ENCODE measurements at places on chromosomes 3 and 15.

GRCh38 chr3:8953313-8953712 is 10.0 kb downstream of the RAD18 start:
- DNase-seq, result no peak

GRCh38 chr3:63471781-63472180 is 180.7 kb upstream of the SNTN start:
- DNase-seq, result no peak

GRCh38 chr3:125443923-125444322 is 68.8 kb upstream of the ZNF148 start:
- DNase-seq, result no peak

DNA sequence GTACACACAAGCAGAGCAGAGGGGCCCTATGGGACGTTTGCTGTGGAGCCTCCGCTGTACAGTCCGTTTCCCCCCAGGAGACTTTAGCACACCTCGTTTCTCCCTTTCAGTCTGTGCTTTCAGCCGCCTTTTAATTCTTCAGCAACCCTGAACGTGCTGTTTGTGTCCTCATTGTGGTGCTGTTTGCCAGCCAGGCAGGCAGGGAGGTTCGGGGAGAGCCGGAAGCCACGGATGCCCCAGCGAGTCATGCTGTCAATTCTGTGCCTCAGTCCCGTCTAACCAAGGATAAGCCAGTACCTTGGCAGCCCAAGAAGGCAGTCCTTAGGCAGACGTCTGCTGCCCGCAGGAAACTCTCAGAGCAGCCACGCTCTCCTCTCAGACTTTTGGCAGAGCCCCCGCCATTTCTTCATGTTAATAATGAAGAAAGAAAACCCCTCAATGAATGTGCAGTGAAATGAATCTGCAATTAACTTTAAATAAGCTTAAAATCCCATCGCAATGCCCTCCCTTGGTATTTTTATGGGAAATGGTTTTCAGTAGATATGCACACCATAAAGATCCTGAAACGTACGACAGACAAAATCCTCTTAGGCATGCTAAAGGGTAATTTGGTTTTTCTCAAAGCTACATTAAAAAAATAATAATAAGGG is 158.6 kb downstream of the UACA start:
- DNase-seq, result no peak

DNA sequence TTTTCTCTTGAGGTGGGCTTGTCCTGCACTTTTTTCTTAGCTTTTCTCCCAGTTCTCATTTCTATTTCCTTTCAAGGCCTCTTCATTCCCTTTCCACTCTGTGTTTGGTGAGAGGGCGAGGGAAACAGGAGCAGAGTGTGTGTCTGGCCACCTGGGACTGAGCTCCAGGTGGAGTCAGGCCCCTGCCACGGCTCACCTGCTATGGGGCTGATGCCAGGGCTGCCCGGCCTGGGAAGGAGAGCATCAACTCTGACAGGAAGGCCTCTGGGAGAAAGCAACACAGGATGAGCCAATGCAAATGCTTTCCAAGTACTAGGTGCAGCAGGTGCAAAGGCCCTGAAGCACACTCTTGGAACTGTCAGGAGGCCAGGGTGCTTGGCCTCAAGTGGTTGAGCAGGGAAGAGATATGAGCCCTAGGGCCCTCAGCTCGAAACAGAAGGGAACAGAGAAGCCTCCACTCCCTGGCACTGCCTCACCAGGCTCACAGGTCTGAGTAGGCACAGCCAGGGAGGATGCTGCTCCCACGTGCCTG is 27.3 kb upstream of the DUSP7 start:
- no peak for DNase-seq

GRCh38 chr3:138119423-138119766 is 4.0 kb upstream of the DZIP1L start:
- DNase-seq, result no peak

DNA sequence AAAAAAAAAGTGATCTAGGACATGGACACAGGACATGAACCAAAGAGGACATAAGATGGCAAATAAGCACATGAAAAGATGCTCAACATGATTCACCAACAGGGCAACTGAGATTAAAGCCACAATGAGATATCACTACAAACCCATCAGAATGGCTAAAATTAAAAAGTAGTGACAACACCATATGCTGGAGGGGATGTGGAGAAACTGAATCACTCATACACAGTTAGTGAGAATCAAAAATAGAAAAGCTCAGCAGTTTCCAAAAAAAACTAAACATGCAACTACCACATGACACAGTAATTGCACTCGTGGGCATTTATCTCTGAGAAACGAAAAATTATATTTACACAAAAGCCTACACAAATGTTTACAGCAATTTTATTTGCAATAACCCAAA is 27.9 kb upstream of the ACKR4 start:
- no peak for DNase-seq

- no peak for DNase-seq
Observed at GRCh38 chr3:69240651-69241568, 118.5 kb upstream of the LMOD3 start.

DNA sequence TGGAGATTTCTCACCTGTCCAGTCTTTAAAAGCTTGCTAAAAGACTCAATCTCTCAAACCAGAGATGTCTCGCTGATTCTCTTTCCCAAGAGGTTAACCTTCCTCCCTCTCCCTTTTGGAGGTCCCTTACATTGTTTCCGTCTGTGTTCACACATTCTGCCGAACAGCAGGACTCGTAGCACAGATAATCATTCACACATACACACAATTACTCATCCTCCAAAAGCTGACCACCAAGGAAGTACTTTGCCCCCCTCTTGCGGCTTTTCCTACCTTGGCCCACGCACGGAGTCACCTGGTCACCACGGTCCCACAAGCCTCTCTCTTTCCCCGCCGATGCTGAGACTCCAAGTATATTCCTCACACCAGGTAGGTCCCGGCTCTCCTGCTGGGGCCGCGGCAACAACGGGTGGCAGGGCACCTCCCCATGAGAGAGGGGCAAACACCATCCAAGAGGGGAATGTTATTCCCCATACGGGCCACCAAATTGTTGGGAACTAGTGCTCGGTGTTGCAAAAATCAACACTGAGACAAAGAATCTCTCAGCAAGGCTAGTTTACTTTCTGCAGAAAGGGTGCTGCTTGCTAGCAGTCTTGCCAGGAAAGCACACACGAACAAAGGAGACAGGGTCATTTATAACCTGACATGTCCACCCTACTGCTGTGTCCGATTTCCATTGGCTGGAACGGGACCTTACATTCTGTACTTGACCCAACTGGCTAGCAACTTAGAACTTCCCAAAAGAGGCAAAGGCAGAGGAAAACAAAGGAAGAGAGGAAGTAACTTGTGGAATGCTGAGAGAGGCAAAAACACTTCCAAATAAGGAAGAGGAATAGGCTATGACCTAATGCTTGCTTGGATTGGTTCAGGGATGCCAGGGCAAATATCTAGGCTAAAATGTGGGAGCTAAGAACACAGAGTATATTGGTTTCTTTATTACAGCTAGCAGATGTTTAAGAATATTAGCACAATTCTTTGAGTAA is 102.1 kb upstream of the NECTIN3 start:
- no peak for DNase-seq

DNA sequence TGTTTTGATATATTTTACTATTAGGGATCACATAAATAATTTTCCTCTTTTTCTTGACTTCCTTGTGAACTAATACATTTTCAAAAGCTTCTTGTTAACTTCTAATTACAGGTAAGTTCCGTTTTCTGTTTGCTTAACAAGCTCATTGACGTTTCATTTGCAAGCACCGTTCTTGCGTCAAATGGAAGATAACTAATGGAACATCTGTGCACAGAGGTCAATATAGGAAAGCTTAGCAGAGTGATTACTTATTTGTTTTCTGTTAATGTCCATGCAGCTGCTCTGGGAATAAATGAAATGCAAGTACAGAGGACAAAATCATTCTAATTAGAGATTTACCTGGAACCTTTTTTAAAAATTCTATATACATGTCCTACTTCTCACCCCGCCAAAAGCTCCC is 115.5 kb upstream of the C2CD4B start:
- DNase-seq, result no peak

DNA sequence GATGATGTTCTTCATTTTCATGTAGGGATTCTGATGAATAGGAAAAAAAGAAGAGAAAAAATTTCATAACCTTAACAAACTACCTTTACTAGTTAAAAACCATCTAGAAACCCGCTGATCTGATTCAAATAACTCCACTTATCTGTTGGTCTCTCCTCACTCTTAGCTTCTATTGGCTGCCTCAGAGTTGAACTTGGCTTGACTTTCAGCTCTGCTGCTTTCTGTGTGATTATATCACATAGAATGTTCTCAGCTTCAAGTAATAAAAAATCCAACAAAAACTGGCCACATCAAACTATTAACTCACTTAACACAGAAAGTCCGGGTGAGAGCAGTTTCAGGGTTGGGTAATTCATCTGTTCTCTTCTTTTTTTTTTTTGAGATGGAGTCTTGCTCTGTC is 126.8 kb upstream of the RASGRP1 start:
- DNase-seq, result no peak

DNA sequence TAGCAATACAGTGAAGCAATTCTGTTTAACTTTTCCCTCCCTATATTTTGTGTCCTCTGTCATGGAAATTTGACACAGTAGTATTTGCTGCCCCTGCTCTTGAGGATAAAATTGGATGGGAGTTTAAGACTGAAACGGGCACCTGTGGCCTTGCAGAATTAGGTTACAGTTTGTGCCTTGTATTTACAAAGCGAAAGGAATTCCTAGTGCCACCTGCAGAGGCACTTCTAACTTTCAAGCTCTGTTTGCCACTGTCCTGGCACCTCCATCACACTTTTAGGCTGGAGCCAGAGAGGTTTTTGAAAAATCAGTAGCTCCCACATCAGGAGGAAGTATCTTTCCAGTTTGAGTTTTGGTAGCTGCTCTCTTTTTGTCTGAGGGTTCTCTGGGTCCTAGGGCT is 39.5 kb downstream of the CD86 start:
- DNase-seq, result no peak

- no peak for DNase-seq
Observed at GRCh38 chr3:100125161-100125938, 11.0 kb upstream of the FILIP1L start.

GRCh38 chr15:80736560-80736959 is 41.5 kb downstream of the ABHD17C start:
- no peak for DNase-seq

DNA sequence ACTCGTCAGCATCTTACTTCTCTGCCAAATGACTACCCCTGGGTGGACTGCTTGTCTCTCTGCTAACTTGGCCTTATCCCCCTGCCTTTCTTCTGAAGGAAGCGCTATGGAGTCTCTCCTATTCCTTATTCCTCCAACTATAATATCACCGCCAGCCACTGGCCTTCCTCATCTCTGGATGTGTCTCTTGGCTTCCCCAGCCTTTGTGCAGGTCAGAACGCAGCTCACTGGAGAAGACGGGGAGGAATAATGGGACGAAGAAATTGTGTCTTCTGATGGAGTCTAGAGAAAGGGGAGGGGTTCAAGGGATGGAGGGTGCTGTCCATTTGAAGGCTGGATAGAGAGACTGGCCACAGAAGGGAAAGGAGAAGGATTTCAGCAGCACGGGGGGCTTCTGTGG is 16.9 kb downstream of the ITGA11 start:
- no peak for DNase-seq

GRCh38 chr3:48518638-48519276 is 14.8 kb upstream of the SHISA5 start:
- DNase-seq, result no peak

GRCh38 chr3:52246264-52246620 is 683 bp downstream of the PPM1M start:
- no peak for DNase-seq

DNA sequence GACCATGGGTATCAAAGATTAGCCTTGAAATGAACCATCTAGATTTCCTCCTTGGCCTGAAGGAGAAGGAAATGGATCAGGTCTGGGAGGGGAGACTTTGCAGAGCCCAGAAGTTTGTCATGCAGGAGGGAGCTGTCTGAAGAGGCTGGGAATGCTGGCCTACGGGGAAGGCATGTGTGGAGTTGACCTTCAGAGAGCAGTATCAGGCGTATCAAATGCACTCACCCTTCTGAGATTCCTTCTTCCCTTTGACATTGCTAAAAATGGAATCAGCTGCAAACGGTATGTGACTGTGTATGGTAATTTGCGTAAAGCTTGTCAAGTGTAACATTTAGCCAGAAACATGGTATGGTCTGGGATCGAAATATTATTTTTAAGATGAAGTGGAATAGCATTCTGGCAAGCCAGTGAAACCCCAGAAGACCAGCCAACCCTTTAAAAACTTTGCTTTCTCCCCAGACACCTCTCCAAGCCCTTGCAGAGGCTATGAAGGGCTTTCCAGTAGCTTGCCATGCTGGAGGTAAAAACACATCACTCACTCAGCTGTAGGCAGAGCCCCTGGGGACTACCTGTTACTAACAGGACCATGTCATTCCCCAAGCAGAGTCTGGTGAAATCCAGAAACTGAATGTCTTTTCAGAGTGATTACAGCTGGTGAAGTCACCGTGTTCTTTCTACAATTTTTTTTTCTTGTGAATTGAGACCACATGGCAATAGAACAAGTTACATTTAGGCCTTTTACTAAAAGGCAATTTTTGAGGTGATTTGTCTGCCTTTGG is 174.7 kb upstream of the SLC24A5 start:
- no peak for DNase-seq

DNA sequence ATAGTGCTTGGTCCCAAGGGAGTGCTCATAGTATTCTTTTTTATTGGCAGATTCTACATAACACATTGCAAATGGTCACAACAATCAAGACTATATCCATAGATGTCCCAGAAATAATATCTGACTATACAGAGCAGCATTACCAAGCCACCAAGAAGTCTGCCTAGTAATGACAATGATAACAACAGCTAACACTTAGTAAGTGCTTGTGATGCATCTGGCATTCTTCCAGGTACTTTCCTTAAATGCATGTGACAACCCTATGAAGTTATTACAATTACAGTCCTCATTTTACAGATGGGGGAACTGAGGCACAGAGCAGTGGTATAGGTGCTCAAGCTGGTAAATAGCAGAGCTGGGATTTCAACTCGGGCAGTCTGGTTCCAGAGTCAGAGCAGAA is 49.6 kb upstream of the ICE2 start:
- DNase-seq, result no peak

- no peak for DNase-seq
Observed at GRCh38 chr3:40309925-40310695, 603 bp downstream of the EIF1B start.

DNA sequence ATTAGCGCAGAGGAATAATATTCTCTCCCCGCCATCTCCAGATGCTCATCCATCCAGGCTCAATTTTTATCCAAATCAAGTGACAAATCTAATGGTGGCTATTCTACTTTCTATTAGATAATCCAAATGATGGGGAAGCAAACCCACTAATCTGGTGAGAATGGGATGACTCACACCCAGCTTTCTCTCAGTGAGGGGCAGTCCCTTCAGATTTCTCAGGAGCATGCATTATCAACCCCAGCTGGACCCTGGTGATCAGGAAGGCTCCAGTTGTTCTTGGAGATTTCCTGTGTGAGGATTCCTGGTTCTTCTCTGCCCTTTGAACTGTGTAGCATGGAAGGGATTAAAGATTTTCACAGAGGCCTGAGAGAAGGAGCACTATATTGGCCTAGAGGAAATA is 358.0 kb downstream of the WDR72 start:
- DNase-seq, result no peak

DNA sequence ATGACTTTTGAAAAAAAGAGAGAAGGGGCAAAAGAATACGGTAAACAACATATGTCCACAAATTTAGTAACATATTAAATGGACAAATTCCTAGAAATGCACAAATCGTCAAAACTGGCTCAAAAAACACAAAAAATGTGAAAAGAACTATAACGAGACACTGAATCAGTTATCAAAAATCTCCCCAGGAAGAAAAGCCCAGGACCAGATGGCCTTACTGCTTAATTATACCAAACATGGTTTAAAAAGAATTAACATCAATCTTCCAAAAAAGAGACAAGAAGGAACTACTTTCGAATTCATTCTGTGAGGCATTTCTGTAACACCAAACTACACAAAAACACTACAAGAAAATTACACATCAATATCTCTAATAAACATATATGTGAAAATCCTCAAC is 117.4 kb downstream of the STAG1 start:
- no peak for DNase-seq

Data from activated CD4-positive, alpha-beta T cell treated with anti-CD3 and anti-CD28 coated beads, Interleukin-2, amount 50 U/mL, for 48 hours (primary cell).